ENCODE measurements at places on chromosomes 5 and 9.

DNA sequence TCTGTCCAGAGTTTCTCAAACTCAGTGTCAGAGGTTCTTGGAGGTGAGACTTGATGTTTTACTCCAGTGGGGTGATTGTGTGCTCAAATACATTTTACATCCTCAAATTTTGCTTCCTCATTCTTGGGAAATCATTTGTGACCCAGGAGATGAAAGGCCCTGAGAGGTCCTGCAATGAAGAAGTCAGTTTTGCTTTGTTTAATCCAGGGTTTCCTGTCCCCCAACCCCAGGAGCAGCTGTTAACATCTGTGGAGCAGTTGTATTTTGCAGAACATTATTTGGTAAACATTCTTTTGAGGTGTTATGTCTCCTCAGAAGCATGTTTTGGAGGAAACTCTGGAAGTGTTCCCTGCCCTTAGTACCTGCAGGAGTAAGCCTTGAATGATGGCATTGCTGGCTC lies 59.8 kb downstream of the DAB2IP start:
- DNase-seq: no peak

DNA sequence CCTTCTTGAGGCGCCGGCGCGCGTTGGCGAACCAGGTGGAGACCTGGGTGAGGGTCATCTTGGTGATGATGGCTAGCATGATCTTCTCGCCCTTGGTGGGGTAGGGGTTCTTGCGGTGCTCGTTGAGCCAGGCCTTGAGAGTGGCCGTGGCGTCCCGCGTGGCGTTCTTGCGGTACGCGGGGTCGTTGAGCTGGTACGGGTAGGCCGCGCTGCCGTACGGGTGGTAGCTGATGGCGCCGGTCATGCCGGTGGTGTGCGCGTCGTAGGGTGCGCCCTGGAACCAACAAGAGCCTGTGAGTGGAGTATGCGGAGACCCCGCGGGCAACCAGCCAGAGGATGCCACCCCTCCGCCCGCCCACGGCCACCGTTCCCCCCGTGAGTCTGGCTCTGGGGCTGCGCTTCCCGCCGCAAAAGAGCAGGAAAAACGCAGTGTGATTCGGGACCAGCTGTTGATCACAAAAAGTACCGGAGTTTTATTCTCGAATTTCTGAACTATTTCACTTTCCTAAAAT lies 1.9 kb downstream of the IRX2 start:
- no peak for DNase-seq

DNA sequence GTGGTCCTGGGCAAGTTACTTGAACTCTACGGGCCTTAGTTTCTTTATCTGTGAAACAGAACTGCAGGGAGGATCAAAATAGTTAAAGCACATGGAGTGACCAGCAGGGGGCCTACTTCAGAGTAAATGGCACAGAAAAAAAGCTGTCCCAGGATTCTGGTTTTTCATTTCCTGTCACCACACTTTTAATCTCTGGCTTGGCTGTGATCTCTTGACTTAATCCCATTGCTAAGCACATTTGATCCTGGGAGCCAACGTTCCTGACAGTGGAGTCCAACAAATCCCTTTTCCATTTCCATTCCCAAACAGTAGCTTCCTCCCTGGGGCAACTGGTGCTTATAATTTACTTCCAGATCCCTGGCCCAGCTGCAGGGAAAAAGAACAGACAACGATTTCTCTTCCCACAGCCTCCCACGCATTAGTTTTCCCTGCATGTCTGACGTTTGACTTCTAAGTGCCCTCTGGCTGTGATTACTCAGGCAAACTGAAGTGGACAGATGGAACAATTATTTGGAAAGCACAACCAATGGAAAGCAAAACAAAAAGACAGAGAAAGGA lies 136.5 kb upstream of the STK32A start:
- DNase-seq: no peak

- DNase-seq: no peak
These were observed 10.9 kb downstream of the FAT2 start for GRCh38 chr5:151580239-151580638.

DNA sequence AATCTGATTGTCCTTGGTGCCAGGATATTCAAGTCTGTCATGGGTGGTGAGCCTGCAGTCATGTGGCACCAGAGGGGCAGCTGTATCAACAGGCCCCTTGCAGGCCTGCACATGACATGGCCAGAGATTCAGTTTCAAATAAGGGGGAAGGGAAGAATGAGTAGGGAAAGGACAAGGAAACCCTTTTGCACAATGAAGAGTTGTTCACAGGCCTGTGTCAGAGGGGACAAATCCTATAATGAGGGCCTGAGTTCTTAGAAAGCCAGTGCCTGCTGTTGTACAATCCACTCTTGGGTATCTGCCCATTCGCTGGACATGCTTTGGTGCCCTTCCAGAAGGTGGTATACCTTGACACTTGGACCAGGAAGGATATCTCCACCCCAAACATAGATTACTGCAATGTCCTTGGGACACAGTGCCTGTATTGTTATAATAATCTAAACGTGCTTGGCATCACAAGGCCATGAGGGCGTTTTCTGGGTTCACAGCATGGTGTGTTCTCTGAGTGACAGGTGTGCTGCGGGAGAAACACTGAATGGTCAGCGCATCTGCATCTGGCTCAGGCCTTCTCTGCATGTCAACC lies 1.9 kb upstream of the TMEM171 start:
- DNase-seq: no peak

- DNase-seq: no peak
These were observed 66.2 kb upstream of the NEURL1B start for GRCh38 chr5:172574871-172575223.

- no peak for DNase-seq
These were observed 4.3 kb upstream of the NCS1 start for GRCh38 chr9:130167927-130168326.

DNA sequence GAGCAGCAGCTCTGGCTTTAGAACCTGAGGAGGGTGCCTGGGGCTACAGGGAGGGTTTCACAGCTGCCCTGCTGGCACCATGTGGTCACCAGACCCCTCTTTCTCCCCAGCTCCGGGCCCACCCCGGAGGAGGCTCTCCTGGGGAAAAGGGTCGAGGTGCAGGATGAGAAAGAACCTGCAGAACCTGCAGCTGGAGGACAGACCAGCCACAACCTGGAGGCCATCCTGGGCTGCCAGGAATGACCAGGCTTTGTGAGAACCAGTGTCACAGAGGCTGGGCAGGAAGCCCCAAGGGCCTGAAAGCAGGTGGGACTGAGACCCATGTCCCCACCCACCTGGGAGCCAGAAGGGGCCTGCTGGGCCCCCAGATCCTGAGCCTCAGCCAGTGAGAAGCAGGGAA lies 23.0 kb downstream of the SEMA4D start:
- no peak for DNase-seq

- DNase-seq: no peak
These were observed 113.6 kb downstream of the EFNA5 start for GRCh38 chr5:107557051-107557658.

GRCh38 chr5:143968071-143968878 lies 156.3 kb downstream of the HMHB1 start:
- DNase-seq: no peak

GRCh38 chr5:125201446-125202052 lies 455.1 kb upstream of the ZNF608 start:
- no peak for DNase-seq
